ENCODE measurements at places on chromosomes 6 and 20. TPM values are rescaled to one million over a fixed set of nuclear protein-coding genes. Genes with fewer than 3 reads are reported as not detected.

DNA sequence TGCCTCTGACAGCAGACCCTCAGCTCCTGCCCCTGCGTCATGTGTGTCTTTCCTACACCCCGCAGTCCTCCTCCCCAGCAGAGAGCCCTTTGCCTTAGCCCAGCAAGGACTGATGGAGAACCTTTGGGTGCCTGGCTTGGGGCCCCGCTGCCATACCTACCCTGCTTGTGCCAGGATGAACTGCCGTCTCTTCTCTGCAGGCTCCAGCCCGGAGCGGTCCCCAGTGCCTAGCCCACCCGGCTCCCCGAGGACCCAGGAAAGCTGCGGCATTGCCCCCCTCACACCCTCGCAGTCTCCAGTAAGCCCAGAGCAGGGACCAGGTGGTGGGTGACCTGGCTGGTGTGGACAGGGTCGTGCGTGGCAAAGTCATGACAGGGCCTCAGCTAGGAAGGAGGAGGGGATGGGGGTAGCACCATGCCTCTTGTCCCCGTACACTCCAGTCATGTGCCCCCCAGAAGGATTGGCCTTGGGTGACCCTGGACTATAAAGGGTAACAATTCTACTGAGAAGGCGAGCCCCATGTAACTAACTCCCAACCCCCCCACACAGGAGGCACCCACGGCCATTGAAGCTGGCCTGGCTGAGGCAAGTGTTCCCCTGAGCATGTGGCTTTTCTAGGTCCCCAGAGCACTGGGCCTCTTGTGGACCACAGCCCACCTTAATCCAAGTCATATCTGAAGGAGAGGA lies 8.3 kb downstream of the HSPA12B start:
- DNase-seq, result no peak

DNA sequence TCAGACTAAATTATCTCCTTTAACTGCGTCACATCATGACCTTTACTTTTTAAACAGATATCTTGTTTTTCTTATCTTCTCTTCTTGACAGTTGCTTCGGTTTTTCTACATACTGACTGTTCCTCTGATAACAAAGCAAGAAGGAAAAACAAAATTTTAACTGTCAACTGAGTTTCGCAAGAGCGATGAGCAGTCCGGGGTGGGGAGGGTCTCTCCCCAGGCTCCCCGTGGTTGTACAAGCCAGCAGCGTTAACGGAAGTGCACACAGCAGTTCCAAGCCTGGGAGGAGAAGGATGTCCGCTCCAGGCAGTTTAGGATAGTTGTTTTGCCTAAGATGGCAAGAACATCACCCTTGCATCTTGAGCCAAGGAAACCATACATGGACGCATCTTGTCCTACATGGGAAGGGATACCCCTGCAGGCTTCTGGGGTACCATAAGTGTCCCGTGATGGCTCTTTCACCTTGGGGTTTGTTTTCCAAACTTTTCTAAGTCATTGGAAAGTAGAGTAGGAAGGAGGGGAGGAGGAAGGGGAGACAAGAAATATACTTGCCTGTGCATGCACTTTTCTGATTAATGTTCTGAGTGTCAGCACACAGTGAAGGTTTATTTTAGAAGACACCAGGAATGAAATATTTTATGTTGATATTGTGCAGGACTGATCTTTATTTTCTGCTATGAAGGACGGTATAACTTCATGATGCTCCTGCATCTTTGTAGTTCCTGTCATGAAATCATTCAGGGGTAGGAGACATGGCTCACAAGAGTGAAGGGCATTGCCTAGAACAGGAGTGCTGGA lies 20.8 kb downstream of the SLC24A3 start:
- DNase-seq, result no peak

GRCh38 chr6:63765828-63766227 lies 130.2 kb downstream of the PHF3 start:
- DNase-seq, result no peak

GRCh38 chr6:42530751-42531150 lies 33.1 kb upstream of the UBR2 start:
- no peak for DNase-seq

DNA sequence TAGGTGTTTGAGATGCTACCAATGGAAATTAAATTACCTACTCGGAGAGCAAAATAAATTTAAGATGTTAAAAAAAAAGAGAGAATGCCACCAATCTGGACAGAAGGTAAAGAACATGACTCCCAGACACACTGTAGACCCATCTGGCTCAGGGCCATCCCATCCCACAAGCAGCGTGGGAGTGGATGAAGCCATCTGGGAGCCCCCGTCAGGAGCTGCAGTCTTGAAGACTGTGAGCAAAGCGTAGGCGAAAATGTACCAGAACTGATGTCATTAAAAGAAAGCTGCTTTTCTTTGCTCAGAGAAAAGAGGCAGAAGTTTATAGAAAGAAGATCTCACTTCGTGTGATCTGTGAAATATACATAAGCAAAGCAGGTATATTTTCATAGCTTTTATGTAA lies 815.7 kb downstream of the QKI start:
- DNase-seq, result no peak

GRCh38 chr20:38872491-38873049 lies 53.6 kb upstream of the FAM83D start:
- DNase-seq, result no peak

GRCh38 chr6:127120787-127121636 lies 2.5 kb downstream of the RSPO3 start:
- DNase-seq, result peak; percentile 73

- no peak for DNase-seq
Observed at GRCh38 chr20:55668631-55669030, 336.7 kb downstream of the CBLN4 start.

- no peak for DNase-seq
Observed at GRCh38 chr20:50049442-50050026, 63.4 kb downstream of the UBE2V1 start.

DNA sequence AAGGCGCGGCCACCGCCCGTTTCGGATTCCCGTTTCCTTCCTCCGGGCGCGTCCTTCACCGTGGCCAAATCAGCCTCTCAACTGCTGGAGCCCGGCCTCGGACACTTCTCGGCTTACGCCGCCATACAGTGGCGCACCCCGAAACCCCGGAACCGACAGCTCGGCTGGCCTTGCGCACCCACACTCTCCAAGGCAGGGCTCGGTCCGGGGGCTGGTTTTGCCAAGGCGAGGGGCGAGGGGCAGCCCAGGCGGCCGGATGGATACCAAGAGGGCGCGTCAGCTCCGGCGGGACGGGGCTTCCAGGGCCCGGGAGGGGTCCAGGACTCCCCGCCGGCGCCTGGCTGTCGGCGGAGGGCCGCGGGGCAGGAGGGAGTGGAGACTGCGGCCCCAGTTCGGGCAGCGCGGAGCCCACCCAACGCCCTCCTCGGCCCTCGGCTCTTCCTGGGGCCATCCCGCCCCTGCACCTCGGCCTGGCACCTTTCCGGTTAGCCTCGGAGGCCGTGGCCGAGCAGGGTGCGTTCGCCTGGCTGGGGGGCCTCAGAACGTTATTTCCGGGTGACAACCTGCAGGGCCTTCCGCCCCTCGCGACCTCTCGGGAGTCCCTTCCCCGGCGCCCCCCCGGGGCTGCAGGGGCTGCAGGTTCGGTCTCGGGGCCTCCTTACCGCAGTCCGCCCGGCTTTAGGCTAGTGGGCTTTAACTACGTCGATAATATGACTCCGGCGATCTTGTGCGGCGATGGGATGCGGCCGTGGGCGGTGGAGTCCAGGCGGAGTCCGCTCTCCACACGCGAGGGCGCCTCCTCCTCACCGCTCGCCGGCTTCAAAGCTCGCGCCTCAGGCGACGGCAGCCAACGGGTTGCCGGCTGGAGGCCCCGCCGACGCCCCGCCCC lies 697 bp upstream of the CEP43 start:
- peak; percentile 23 for DNase-seq

DNA sequence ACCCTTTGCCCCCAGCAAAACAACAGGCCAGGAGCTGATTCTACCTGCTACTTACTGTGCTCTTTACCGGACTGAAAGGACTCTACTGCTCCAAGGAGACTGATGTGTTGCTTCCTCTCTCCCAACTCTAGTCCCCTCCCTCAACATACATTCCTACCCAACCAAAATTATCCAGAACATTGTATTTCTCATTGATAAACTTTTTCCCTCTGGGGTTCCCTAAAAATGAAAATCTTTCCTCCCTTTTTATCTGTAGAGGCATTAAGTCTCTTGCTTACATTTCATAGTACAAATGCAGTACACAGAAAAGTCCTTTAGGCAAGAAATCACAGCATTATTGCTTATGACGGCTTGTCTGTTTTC lies 940 bp upstream of the HS3ST5 start:
- DNase-seq, result no peak

DNA sequence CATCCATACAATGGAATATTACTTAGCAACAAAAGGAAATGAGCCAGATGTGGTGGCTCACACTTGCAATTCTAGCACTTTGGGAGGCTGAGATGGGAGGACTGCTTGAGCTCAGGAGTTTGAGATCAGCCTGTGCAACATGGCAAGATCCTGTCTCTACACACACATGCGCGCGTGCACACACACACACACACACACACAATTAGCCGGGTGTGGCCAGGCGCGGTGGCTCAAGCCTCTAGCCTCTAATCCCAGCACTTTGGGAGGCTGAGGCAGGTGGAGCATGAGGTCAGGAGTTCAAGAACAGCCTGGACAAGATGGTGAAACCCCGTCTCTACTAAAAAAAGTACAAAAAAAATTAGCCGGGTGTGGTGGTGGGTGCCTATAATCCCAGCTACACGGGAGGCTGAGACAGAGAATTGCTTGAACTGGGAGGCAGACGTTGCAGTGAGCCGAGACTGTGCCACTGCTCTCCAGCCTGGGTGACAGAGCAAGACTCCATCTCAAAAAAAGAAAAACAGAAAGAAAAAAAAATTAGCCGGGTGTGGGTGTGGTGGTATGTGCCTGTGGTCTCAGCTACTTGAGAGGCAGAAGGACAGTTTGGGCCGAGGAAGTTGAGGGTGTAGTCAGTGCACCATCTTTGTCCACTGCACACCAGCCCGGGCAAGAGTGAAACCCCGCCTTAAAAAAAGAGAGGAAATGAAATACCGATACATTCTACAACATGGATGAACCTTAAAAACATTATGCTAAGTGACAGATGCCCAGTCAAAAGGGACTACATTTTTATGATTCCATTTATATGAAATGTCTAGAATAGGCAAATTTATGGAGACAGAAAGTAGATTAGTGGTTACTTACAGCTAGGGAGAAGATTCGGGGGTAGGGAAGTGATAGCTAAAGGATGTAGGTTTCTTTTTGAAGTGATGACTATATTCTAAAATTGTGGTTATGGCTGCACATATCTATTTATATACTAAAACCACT lies 52.5 kb downstream of the RBL1 start:
- no peak for DNase-seq

- peak; percentile 2 for DNase-seq
Observed at GRCh38 chr6:152170702-152171667, 363.5 kb downstream of the ESR1 start.

DNA sequence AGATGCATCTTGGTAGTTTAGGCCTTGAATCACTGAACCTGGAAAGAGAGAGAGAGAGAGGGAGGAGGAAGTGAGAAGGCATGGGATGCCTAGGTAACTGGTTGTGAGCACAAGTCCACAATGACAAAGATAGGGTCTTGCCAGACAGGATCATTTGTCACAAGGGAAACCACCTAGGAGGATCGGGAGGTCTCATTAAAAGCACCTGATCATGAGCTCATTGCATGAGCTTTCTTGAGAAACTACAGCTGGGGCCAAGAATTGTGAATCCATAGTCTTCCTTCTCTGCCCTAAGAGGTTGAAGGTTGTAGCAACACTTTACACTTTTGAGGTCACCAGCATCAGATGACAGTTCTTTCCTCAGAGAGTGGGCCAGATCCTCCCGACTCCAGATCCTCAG lies 195.7 kb downstream of the CD83 start:
- no peak for DNase-seq

GRCh38 chr6:128456510-128457230 lies 63.7 kb downstream of the PTPRK start:
- DNase-seq, result no peak

IMPG1 gene
- total RNA-seq, result not detected

TFEB gene
- total RNA-seq, result 8.6 TPM

PIGU gene
- total RNA-seq, result 25.0 TPM

PACSIN1 gene
- total RNA-seq, result 6.4 TPM

KCNK16 gene
- total RNA-seq, result not detected

SRSF12 gene
- not detected for total RNA-seq

BEND6 gene
- total RNA-seq, result 5.7 TPM

CTAGE9 gene
- not detected for total RNA-seq

CRISP3 gene
- total RNA-seq, result 0.48 TPM

TAAR9 gene
- total RNA-seq, result not detected
